ENCODE measurements at places on chromosomes 4 and X. TPM values are rescaled to one million over a fixed set of nuclear protein-coding genes. Genes with fewer than 3 reads are reported as not detected.

SSX3 gene
- total RNA-seq = not detected

DNA sequence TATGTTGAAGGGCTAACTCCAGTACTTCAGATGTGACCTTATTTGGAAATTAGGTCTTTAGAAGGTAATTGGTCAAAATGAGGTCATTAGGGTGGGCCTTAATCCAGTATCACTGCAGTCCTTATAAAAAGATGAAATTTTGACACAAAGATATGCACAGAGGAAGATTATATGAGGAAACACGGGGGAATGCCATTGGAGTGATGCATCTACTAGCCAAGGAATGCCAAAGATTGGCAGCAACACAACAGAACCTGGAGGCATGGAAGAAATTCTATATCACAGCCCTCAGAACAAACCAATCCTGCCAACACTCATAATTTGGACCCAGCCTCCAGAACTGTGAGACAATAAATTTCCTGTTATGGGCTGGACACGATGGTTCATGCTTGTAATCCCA, 17.6 kb downstream of the TRIM61 start:
- H3K4me1 ChIP-seq = peaks cover 9% of the 10 kb centered on the region
- H3K4me3 ChIP-seq = no peak overlapping the region
- H3K36me3 ChIP-seq = no peaks in the 10 kb centered on the region
- no peak overlapping the region for H3K27ac ChIP-seq
- peaks cover 3% of the 10 kb centered on the region for H3K27me3 ChIP-seq

GRCh38 chrX:148659481-148659880, 159.1 kb downstream of the AFF2 start:
- H3K4me3 ChIP-seq = no peak overlapping the region
- no peaks in the 10 kb centered on the region for H3K36me3 ChIP-seq
- no peak for DNase-seq
- no peaks in the 10 kb centered on the region for H3K4me1 ChIP-seq

DNA sequence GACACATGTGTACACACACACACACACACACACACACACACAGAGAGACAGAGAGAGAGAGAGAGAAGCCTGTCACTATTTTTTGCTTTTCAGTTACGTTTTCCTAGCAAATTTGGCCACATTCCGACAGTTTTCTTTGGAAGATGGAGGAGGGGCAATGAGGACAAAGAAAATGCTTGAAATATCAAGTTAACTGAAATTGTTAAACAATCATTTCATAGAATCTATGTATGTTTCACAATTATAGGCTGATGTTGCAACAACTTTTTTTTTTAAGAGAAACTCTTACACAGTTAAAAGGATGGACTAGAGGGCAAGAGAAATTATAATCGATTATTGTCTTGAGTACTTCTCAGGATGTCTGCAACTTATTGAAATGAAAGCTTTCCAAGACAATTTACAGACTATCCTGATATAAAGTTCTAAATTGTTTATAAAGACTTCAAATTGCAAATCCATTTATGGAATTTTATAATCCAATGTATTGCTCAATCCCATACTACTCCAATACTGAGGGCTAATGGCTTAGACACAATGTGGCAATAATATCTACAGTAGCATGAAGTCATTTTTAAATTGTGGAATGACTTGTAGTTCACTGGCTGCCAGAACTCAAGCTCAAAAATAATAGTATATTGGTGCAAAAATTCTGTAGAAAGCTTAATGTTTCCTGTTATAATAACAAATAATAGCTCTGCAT, 647.0 kb upstream of the PCDH7 start:
- no peaks in the 10 kb centered on the region for H3K27me3 ChIP-seq
- H3K4me3 ChIP-seq = no peak overlapping the region
- H3K36me3 ChIP-seq = peaks cover 12% of the 10 kb centered on the region

DNA sequence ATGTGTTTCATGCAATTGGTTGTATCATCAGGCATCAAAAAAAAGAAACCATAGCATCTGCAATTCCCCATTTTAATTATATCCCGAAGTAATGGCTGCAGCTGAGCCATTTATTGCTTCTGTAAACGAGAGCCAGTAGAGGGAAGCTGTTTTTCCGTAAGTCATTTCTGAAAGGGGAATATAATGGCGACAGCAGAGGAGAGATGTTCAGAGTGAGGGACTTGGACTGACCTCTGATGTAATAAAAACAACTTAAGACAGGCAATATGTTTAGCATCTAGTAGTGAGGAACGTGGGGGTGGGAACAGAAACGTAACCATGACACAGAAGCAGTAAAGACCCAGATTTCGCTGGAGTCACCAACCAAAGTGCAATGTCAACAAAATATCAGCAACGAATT, 31.5 kb upstream of the NAA11 start:
- H3K4me3 ChIP-seq = no peak overlapping the region
- H3K27ac ChIP-seq = no peak overlapping the region
- DNase-seq = no peak
- no peaks in the 10 kb centered on the region for H3K4me1 ChIP-seq
